Left hindlimb (tissue), 1 donor: ENCODE measurements at places on chromosomes 6 and 20.

GRCh38 chr6:13998356-13998755 is 73.6 kb downstream of the RNF182 start:
- no peak for DNase-seq

DNA sequence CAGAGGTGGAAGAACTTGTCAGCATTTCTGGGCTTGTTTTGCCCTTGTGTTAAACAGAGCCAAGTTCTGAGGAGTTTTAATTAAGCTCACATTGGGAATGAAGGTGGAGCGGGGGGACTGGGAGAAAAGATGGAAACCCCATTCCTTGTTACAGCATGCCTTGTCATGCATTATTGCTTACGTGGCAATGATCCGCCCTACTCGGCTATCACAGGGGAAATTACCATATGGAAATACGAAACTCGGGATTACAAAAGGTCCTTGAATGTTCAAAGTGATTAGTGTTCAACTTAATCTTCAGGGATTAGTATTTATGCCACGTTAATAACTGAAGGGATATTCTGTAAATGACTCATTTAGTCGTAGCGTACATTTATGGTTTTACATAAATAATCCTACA is 86.4 kb downstream of the MAP3K7 start:
- DNase-seq, result no peak

GRCh38 chr6:5250451-5250850 is 10.3 kb downstream of the LYRM4 start:
- DNase-seq, result no peak

GRCh38 chr6:167832497-167833395 is 6.0 kb downstream of the AFDN start:
- no peak for DNase-seq

GRCh38 chr6:144840619-144841018 is 555.5 kb downstream of the UTRN start:
- DNase-seq, result no peak

GRCh38 chr6:27139756-27140579 is 107.5 kb upstream of the PRSS16 start:
- peak; percentile 59 for DNase-seq

GRCh38 chr6:74071214-74071613 is 375.2 kb downstream of the CD109 start:
- DNase-seq, result no peak

- DNase-seq, result no peak
Measured at GRCh38 chr6:140082867-140083297, 708.4 kb upstream of the CITED2 start.
